Effector memory CD4-positive, alpha-beta T cell (primary cell): ENCODE measurements at places on chromosomes 7 and 10.

GRCh38 chr10:52526251-52526823, 212.3 kb downstream of the DKK1 start:
- DNase-seq: no peak

DNA sequence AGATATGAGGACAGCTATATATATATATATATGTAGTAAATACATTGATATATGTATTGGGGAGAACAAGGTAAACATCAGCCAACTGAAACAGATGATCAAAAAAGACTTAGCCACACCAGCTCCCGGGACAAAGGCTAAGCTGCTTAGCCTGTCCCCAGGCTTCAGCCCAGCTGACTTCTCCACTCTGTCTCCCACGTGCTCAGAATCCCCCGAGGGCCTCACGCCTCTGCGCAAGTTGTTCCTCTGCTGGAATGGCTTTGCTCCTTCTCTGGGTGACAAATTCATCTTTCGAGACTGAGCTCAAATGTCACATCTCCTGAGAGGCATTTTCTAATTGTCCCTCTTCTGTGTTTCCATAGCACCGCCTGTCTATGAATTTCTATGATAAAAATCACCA, 8.6 kb upstream of the INSIG1 start:
- no peak for DNase-seq

DNA sequence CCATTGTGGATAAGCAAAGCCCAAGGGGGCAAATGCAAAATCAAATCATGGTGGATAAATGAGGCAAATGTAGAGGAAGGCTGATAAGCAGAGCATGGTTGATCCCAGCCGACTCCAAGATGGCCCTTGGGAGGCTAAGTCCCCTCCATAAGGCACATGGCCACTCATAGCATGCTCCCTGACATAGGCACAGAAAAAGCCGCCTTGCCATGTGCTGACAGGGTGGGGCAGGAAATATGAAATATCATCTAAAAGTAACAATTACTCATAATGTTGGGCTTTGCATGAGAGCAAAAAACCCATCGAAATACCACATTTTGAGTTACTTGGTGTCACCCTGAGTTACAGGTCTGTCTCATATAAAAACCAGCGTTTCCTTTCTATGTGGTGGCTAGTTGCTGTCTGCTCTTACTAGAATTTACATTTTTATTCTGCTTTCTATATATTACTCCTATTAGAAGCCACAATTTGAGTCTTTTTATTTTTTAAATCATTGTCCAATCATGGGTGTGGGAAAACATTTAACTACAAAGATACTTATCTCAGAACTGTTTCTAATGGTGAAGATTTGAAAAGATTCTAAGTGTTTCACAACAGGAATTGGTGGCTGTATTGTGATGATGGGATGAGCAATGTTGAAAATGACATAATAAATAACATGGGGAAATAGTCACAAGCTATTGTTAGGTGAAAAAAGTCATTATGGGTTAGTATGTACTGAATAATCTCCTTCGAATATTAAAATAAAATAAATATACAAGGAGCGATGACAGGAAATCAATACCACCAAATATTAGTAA, 102.7 kb downstream of the CUBN start:
- DNase-seq: peak; percentile 40

GRCh38 chr7:1209097-1209496, 23.6 kb upstream of the UNCX start:
- no peak for DNase-seq

DNA sequence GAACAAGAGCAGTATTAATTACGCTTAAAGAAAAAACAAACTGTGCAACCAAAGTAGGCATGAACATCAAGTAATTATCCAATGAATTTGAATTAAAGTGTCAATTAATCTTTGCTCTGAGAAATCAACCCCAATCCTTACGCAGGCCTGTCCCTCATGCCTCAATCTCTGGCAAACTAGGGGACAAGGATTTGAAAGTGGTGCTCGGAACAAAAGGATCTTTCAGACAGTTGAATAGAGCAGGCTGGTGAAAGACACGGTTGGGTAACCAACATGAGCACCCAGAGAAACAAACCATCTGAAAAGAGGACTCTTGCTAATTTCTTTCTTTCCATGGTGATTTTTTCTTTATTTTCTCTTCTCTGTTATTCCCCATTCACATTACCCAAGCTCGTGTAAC, 203.5 kb upstream of the PHF14 start:
- no peak for DNase-seq

GRCh38 chr7:22216832-22217475, 140.0 kb downstream of the RAPGEF5 start:
- no peak for DNase-seq

- DNase-seq: no peak
These were observed 143.9 kb upstream of the NPS start for GRCh38 chr10:127405221-127405620.

DNA sequence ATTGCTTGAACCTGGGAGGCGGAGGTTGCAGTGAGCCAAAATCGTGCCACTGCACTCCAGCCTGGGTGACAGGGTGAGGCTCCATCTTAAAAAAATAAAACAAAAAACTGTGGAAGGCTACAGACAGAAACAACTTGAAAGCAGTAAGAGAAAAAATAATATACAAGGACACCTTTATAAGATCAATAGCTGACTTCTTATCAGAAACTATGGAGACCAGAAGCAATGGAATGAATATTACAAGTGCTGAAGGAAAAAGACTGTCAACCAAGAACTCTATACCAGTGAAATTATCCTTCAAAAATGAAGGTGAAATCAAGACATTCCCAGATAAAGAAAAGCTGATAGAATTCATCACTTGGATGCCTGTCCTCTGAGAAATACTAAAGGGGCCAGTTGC, 49.0 kb downstream of the RBAK start:
- DNase-seq: no peak
